Caco-2 (cell line): ENCODE measurements at places on chromosomes 1 and 21.

DNA sequence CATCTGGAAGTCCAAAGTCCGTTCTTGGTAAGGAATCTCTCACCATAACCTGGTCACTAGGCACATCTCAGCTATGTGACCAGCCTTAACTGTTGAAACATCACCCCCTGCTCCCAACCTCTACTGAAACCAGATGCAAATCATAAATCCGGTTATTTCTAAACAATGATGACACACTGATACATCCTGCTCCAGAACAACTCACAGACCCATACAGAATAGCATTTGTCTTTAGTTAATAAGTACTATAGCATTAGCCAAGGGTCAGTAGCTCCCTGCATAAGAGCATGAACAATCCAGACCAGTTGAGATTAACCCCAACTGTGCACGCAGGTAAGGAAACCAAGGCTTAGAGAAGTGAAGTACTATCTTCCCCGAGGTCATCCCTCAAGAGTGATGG, 38.0 kb upstream of the KCTD3 start:
- DNase-seq, result no peak

- peak; percentile 45 for DNase-seq
Observed at GRCh38 chr21:33121715-33122475, 52.0 kb downstream of the OLIG1 start.

DNA sequence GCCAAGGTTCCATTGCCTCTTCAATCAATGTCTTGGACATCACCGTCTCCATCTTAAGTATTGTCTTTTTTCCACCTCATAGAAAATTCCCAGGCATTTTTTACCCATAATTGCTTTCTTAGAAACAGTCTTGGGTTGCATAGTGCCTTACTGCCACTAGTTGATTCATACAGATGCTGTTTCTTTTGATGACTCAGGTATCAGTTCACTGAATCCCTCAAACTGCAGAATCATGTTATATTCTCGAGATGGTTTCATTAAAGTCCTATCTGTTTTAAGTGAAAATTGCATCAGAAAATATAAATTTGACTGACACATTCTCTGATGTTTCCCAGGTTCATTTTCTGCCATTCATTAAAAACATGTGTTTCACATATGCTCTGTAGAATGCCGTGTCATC, 1489.1 kb downstream of the BRINP3 start:
- no peak for DNase-seq

DNA sequence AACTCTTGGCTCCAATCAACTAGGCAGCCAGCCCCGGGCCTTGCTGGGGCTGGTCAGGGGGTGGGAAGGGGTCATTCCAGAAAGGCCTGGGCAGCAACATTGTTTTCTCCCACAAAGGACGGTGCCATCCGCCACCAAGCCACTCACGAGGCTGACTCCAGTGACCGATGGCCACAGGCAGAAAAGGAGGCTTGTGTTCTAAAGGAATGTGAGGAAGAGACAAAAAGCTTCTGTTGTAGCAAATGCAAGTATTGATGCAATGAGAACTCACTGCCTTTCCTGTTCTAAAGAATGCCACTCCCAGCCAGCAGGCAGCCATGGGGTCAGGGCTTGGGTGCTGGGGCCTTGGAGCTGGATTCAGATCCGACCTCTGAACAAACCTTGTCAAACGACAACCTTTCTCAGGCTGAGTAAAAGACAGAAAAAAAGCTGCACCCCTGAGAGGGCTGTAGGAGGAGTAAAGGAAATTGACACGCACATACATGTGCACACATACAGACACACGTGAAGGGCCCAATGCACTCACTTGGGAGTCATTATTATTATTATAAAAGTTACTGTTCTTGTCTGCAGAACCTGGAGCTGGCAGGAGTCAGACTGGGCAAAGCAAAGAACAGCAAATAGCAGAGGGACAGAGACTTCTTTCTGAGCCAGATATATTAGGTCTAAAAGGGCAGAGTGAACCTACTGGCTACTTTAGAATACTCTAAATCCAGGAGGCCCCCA, 13.9 kb upstream of the PRMT2 start:
- DNase-seq, result no peak

- no peak for DNase-seq
Observed at GRCh38 chr1:156788136-156788535, 20.8 kb downstream of the PRCC start.

DNA sequence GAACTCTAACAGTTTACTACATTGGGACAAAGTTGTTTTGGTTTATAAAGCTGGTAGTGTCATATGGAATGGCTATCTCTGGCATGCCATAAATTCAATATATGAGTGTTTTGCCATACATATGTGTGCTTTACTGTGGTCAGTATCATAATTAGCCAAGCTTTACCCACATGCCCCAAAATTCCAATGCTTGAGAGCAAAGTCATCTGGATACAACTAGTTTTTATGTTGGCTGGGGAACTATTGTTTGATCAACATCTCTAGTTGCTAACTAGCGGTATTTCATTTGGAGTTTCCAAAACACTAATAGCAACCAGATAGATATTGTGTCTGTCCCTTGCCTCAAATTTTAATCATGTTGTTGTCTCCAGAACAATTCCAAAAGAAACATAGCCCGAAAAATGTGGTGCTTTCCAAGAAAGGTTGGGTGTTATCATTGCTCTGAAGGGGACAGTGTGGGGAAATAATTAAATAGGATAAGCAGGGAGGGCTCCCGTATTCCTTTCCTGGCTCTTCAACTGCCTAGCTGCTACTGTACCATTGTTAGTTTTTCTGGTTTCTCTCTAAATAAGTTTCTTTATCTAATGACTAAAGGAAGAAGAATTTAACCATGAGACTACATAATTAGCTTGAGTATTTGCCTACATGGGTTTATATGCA, 136.1 kb downstream of the TGFB2 start:
- no peak for DNase-seq

GRCh38 chr1:55252942-55253589, 37.9 kb upstream of the USP24 start:
- no peak for DNase-seq

- no peak for DNase-seq
Observed at GRCh38 chr1:105138458-105138893, 1388.8 kb downstream of the AMY1C start.

DNA sequence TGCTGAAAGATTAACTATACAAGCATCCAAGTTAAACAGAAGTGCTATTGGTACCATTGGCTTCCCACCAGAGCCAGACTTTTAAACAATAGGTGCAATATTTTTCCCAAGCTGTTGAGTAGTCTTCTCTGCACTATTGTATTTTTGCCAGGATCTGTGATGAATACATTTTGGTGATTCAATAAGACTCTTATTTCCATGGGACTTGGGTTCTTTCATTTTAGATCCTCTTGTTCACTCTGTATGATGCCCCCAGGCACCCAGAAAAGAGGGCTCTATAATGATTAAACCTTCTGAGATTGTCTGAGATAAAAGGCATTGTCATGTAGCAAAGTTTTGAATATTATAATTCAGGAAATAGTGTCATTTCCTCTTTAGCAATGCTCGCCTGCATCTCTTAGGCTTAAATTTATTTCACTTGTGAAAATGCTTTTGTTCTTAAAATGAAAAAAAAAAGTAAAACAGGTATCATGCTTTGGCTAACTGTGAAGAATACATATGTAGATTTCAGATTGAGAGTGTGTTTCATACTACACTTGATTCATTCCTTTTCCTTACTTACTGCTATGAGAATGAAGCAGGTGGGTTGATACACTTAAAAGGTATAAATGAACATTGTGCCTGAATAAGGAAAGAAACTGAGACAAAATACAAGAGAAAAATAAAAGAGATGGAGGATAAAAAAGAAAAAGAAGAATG, 275.0 kb downstream of the HMCN1 start:
- no peak for DNase-seq

DNA sequence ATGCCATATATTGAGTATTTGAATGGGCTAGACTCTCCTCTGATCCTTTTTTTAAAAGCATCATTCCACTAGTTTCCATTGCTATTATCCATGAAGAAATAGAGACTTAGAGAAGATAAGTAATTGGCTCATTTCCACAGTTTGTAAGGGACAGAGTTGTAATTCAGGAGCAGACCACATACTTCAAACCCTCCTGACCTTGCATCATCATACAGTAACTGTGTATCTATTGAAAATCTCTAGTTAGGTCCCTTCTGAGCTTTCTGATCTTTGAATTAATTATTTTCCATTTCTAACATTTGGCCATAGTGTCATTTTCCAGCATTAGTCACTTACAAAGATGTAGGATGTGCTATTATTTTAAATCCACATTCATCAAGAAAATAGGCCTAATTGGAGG, 386.5 kb upstream of the ST6GALNAC5 start:
- no peak for DNase-seq

DNA sequence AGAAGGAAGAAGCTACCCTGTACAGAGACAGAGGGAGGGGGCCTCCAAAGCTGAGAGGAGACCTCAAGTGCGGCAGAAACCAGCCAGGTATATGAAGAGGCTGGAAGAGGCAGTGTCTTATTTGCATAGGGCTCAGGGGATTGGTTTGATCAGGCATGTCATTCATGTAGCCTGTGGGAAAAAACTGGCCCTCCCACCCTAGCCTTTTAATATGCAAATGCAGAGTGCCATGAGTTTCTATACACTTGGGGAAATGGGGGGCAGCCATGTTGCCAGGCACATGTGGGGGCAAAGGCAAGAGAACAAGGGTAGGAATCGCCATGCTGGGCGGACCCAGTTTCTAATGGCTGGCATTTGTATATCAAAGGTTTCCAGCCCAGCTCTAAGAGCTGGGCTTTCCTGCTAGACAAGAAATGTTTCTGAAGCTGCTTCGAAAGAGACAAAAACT, 172.7 kb downstream of the RASAL2 start:
- no peak for DNase-seq

DNA sequence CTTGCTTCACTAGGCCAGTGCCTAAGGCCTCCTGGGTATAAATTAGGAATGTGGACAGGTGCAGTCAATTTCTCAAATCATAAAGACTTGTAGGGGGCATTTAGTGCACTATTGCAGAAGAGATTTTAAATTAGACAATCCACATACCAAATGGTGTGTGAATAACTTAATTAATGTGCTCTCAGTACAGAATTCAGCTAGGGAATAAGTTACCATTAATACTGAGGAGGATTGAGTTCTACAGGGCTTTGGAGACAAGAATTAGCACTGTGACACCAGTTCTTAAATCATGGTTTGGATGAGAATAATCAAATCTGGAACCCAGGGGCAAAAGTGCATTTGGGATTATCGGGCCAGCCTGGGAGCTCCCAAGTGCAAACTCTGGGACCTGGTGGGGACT, 1.7 kb downstream of the SYPL2 start:
- no peak for DNase-seq

GRCh38 chr1:112395256-112395820, 676 bp upstream of the CTTNBP2NL start:
- peak; percentile 29 for DNase-seq

- no peak for DNase-seq
Observed at GRCh38 chr1:156458181-156458503, 42.4 kb downstream of the MEF2D start.
